ENCODE measurements at places on chromosomes 7 and 10.

- DNase-seq = peak; percentile 19
Measured at GRCh38 chr7:85602196-85602595, 415.3 kb upstream of the SEMA3D start.

- no peak for DNase-seq
Measured at GRCh38 chr10:108037061-108037460, 872.6 kb upstream of the SORCS1 start.

- DNase-seq = peak; percentile 66
Measured at GRCh38 chr7:38932509-38933168, 23.6 kb upstream of the VPS41 start.

- peak; percentile 69 for DNase-seq
Measured at GRCh38 chr10:121792198-121792597, 135.6 kb downstream of the ATE1 start.

- DNase-seq = no peak
Measured at GRCh38 chr7:370775-371118, 80.8 kb downstream of the FOXL3 start.

GRCh38 chr10:129956286-129956670 is 7.8 kb downstream of the EBF3 start:
- DNase-seq = no peak

DNA sequence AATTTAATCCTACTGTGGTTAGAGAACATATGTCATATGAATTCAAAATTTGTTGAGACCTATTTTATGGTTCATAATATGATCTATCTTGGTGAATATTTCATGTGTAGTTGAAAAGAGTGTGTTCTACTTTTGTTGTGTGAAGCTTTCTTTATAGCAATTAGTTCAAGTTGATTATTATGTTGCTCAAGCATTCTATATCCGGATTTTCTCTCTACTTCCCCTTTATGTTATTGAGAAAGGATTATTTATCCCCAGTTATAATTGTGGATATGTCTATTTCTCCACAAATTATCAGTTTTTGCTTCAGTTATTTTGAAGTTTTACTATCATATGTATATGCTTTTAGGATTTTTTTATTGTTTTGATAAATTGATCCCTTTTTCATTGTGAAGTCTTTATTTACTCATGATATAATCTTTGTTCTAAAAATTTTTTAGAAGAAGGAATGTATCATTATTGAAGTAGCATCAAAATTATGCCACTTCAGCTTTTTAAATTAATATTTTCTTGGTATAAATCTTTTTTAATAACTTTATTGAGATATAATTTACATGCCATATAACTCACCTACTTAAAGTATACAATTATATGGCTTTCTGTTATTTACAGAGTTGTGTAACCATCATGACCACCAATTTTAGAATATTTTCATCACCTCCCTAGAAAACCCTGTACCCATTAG is 12.0 kb upstream of the MEST start:
- DNase-seq = no peak

- DNase-seq = no peak
Measured at GRCh38 chr10:104501449-104501848, 139.6 kb upstream of the SORCS3 start.

DNA sequence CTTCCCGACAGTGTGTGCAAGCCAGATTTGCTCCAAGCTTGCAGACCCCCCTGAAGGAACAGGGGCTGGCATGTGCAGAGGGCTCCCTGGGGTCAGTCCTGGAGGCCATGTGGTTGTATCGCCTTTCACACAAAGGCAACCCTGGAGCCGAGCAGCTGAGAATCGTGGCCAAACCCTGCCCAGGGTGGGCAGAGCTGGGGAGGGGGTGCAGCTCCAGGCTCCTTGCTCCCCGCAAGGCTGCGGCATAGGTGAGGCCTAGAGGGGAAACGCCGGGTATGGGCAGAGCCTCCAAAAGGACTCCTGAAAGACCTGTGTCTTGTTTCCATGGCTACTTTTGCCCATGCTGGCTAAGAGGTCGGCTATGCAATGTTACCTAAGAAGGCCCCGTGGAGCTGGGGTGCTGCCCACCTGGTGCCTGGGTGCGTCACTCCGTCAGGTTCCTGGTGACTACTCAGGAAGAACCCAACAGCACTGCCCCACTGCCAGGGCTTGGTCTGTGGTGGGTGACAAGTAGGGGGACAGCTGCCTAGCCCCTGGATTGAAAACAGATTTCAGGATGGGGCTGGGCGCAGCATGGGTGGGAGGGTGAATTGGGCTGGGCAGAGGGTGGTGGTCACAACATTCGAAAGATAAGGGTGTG is 171.0 kb upstream of the SHH start:
- DNase-seq = no peak

GRCh38 chr7:80240265-80241025 is 105.8 kb downstream of the GNAI1 start:
- peak; percentile 7 for DNase-seq

GRCh38 chr7:52017802-52018679 is 701.4 kb upstream of the COBL start:
- DNase-seq = no peak

GRCh38 chr10:127492607-127493250 is 56.4 kb upstream of the NPS start:
- no peak for DNase-seq

- DNase-seq = peak; percentile 86
Measured at GRCh38 chr10:74293686-74294371, 142.8 kb downstream of the ADK start.

GRCh38 chr7:103983201-103983977 is 6.1 kb downstream of the RELN start:
- no peak for DNase-seq

- DNase-seq = peak; percentile 66
Measured at GRCh38 chr10:35606430-35606829, 1.3 kb downstream of the GJD4 start.

- DNase-seq = peak; percentile 29
Measured at GRCh38 chr7:33901199-33901598, 4.1 kb upstream of the BMPER start.

Measured in cardiac fibroblast (primary cell).